ENCODE measurements at places on chromosomes 12 and 14. TPM values are rescaled to one million over a fixed set of nuclear protein-coding genes. Genes with fewer than 3 reads are reported as not detected.

GRCh38 chr12:2997989-2998670, 38.9 kb downstream of the TEAD4 start:
- peaks cover 27% of the 10 kb centered on the region for H3K36me3 ChIP-seq
- no peak overlapping the region for H3K4me3 ChIP-seq
- DNase-seq, result no peak
- H3K27ac ChIP-seq, result peak overlapping the region; percentile 0
- no peaks in the 10 kb centered on the region for H3K27me3 ChIP-seq
- H3K4me1 ChIP-seq, result peaks cover 32% of the 10 kb centered on the region

DNA sequence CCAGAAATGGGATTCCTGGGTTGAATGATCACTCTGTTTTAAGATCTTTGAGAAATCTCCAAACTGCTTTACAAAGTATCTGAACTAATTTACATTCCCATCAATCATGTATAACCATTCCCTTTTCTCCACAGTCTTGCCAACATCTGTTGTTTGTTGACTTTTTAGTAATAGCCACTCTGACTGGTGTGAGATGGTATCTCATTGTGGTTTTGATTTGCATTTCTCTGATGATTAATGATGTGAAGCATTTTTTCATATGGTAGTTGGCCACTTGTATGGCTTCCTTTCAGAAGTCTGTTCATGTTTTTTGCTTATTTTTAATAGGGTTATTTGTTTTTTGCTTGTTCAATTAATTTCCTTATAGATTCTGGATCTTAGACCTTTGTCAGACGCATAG, 211.8 kb upstream of the AVPR1A start:
- DNase-seq, result no peak
- H3K27ac ChIP-seq, result no peak overlapping the region
- H3K4me3 ChIP-seq, result no peak overlapping the region
- no peaks in the 10 kb centered on the region for H3K4me1 ChIP-seq
- no peaks in the 10 kb centered on the region for H3K27me3 ChIP-seq

GRCh38 chr12:131221061-131221956, 267.6 kb downstream of the ADGRD1 start:
- peak overlapping the region; percentile 66 for H3K27ac ChIP-seq
- no peaks in the 10 kb centered on the region for H3K27me3 ChIP-seq
- peak; percentile 23 for DNase-seq

GRCh38 chr14:77104393-77104792, 6.3 kb downstream of the CIPC start:
- H3K4me1 ChIP-seq, result peaks cover 6% of the 10 kb centered on the region
- no peak for DNase-seq
- H3K27ac ChIP-seq, result no peak overlapping the region
- no peak overlapping the region for H3K4me3 ChIP-seq
- peaks cover 6% of the 10 kb centered on the region for H3K36me3 ChIP-seq

KRT78 gene
- total RNA-seq, result not detected

DNA sequence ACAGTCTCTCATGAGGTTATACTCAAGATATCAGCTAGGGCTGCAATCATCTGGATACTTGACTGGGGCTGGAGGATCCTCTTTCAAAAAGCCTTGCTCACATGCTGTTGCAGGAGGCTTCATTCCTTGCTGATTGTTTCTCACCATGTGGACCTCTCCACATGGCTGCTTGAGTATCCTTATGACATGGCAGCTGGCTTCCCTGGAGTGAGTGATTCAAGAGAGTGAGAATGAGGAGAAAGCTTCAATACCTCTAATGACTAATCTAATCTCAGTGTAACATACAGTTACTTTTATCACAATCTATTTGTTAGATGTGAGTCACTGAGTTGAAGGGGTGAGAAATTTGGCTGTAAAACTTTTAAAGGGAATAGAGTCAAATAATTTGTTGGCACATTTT, 14.4 kb upstream of the SDR39U1 start:
- no peak overlapping the region for H3K27ac ChIP-seq
- no peak overlapping the region for H3K4me3 ChIP-seq

- peak; percentile 78 for DNase-seq
- no peak overlapping the region for H3K4me3 ChIP-seq
- H3K4me1 ChIP-seq, result peaks cover 16% of the 10 kb centered on the region
- H3K27ac ChIP-seq, result peak overlapping the region; percentile 45
These were observed 10.5 kb upstream of the NR2C1 start for GRCh38 chr12:95083938-95084337.

GRCh38 chr14:69317780-69318179, 57.8 kb downstream of the GALNT16 start:
- no peaks in the 10 kb centered on the region for H3K27me3 ChIP-seq
- no peak overlapping the region for H3K27ac ChIP-seq
- no peak overlapping the region for H3K4me3 ChIP-seq

CLEC14A gene
- 21.9 TPM for total RNA-seq
